Muscle of back (tissue), 13 donors: ENCODE measurements at places on chromosomes 12 and 14.

DNA sequence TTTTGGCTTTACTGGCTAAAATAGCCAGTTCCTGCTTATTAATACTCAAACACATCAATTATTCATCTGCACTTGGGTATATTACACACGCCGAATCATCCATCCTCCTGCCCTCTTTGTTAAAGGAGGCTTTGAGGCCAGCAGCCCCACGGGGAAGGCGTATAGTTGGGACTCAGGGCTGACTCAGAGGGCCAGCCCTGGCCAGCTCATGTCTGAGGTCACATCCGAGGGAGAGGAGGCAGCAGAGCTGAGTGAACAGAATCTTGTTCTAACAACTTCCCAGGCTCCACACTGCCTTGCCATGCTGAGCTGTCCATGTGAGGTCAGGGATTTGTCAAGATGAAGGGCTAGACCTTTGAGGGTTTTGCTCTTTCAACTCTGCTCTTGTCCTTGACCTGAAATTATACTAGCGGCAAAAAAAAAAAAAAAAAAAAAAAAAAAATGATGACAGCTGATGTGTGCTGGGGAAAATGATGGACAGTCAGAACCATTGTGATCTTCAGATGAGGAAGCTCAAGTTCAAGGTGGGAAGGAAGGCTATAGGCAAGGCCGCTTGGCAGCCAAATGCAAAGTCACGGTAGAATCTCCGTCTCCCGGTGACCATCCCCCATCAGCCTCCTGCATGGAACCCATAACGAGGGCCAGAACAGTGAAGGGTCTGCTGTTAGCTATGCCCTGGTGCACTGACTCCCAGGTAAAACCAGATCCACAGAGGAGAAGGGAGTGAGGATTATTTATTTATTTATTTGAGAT is 12.5 kb upstream of the MARK3 start:
- peak; percentile 70 for DNase-seq

GRCh38 chr14:35459776-35460175 is 55.2 kb upstream of the NFKBIA start:
- DNase-seq: no peak

- no peak for DNase-seq
These were observed 188.9 kb downstream of the NPAS3 start for GRCh38 chr14:33127531-33127930.

DNA sequence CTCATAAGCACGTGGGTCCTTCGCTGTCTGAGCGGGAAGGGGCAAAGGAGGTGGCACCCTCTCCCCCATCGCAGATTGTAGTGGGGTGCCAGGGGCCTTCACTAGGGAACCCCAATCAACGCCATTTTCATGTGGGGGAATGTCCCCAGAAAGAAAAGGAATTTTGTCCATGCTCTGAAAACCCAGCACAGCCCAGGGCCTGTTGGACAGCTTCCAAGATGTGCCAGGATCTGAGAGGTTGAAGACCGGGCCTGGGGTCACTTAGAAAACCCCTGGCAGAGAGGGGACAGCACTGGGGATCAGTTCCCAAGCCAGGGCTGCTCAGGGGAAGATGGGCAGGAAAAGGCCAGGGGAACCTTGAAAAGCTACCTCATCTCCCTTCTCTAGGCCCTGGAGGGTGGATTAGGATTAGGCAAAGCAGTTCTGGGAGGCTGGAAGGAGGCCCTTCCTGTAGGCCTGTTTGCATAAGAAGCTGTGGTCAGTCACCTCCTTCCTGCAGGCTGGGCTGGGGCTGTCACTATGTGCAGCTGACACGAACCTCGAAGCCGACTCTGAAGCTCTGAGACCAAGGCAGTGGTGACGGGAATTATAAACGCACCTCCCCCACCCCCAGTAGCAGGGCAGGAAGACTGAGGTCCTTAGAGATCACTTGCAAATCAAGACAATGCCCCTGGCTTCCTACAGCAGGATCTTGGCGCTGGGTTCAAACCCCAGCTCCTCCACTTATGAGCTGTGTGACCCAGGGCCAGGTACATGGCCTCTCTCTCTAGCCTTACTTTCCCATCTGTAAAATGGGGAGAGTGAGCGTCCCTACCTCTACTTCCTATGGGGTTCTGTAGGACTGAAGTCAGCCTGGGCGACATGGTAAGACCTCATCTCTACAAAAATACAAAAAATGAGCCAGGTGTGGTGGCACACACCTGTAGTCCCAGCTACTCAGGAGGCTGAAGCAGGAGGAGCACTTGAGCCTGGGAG is 29.0 kb downstream of the TESC start:
- no peak for DNase-seq

DNA sequence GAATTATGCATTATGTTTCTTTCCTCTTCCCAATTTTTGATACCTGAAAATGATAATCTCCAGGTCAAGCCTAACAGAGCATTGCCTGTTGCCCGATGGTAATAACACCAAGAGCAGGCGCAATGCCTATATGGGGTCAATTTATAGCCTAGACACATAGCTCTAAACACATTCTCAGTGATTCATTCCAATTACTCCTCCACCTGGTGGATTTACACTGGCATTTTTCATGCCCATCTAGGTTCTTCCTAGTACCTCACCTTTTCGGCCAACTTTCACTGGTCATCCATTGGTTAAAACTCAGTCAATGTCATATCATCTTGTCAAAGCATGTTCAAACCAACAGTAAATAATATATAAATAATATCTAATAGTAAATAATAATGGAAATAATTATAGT is 53.1 kb downstream of the EIF2S3B start:
- DNase-seq: no peak

DNA sequence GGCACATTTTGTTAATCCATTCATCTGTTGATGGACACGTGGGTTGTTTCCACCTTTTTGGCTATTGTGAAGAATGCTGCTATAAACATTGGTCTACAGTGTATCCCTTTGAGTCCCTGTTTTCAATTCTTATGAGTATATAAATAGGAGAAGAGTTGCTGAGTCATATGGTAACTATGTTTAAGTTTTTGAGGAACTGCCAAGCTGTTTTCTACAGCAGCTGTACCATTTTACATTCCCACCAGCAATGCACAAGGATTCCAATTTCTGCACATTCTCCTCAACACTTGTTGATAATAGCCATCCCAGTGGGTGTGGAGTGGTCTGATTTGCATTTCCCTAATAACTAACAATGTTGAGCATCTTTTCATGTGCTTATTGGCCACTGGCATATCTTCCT is 6.9 kb upstream of the SVOP start:
- DNase-seq: peak; percentile 8

DNA sequence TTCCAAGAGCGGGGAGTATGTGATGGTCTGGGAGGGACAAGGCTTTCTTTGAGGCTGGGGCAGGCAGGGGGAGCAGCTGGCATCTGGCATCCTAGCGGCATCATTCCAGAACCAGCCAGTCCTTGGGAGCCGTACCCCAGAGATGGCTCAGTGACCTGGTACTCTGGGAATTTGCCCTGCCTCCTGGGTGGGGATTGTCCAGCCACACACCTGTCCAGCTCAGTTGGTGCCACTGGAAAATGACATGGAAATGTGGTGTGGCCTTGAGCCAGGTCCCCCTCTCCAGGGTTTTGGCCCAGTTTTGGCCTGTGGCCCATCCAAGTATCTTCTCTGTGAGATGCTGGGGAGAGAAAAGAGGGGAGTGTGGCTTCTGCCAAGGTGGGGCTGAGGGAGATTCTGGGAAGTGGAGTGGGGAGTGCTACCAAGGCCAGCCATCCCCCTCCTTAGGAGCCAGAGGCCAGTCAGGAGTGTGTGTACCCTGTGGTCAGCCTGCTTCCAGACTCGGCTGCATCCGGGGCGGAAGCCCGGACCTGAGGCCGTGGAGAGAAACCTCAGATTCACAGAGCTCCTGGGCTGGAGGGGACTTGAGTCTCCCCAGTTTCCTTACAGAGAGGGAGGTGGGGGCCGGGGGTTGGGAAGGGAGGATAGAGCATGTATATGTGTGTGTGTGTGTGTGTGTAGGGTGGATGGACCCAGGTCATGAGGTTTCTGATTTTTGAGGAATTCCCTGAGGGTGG is 14.7 kb upstream of the KRT80 start:
- no peak for DNase-seq

DNA sequence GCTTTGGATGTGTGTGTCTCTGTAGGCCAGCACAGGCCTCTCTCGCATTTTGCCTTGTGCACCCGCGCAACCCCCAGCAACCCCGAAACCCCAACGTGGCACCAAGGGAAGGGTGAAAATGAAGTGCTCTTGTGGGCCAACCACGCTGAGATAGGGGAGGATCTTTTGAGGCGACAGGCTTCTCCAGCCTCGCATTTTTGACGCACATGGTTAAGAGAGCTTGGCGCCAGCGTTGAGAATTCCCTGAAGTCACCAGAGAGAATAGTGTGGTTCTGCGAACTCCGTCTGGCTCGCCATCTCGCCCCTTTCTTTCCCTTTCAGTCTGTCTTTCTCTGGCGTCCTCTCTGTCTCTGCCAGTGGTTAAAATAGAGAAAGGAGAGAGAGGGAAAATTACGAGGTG is 1.9 kb upstream of the TBX3 start:
- DNase-seq: no peak

- no peak for DNase-seq
These were observed 950.4 kb upstream of the LRFN5 start for GRCh38 chr14:40656311-40656710.

- no peak for DNase-seq
These were observed 67.0 kb upstream of the RD3L start for GRCh38 chr14:104009297-104009696.

DNA sequence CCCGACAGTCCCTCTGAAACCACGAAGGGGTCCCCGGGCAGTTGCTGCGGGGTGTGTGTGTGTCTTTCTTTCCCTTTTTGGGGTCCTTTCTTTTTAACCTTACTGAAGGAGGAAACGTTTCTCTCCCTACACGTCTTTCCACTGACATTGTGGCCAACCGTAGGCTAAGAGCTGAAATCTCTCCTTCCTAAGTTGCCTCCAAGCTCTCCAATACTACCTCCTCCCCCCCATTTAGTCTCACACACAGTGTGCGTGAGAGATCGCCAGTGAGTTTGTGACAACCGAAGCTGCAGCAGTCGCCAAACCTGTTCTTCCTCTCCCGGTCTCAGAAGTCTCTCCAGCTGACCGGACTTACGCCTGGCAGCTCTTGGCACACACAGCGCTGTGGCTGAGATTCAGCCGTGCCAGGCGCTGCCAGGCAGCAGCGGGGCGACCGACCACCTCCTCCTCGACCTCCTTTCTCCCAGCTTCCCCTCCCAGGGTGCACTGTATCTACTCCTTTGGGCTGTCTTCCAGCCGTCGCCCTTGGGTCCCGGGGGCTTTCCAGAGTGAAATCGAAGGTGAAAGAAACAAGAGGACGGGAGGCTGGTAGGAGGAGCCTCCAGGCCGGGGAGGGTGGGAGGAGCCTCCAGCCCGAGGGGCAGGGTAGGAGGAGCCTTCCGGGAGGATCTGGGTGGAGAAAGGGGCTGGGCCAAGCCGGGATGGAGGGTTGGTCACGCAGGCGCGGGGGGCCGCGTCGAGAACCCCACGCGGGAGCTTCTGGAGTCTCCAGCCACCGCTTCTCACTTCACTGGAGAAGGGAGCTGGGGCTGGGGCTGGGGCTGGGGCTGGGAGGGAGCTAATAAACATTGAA is at the start of gene TMTC2:
Gene TMTC2 (plus strand): TSS at position 739 of the 853 bp plus-strand sequence.
- DNase-seq: peak; percentile 92

- DNase-seq: no peak
These were observed 631 bp downstream of the PPM1H start for GRCh38 chr12:62934239-62934798.

GRCh38 chr12:46209170-46209569 is 59.7 kb downstream of the SLC38A1 start:
- no peak for DNase-seq

DNA sequence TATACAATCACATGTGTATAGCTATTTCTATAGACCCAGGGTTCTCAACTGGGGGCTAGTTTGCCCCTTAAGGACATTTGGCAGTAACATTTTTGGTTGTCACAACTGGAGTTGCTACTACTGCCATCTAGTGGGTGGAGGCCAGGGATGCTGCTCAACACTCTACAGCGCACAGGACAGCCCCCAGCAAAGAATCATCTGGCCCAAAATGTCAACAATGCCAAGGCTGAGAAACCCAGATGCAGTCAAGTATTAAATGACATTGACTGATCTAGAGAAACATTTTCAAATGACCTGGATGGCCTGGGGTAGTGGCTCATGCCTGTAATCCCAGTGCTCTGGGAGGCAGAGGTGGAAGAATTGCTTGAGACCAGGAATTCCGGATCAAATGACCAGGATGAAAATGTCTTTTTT is 5.8 kb downstream of the WSB2 start:
- no peak for DNase-seq

DNA sequence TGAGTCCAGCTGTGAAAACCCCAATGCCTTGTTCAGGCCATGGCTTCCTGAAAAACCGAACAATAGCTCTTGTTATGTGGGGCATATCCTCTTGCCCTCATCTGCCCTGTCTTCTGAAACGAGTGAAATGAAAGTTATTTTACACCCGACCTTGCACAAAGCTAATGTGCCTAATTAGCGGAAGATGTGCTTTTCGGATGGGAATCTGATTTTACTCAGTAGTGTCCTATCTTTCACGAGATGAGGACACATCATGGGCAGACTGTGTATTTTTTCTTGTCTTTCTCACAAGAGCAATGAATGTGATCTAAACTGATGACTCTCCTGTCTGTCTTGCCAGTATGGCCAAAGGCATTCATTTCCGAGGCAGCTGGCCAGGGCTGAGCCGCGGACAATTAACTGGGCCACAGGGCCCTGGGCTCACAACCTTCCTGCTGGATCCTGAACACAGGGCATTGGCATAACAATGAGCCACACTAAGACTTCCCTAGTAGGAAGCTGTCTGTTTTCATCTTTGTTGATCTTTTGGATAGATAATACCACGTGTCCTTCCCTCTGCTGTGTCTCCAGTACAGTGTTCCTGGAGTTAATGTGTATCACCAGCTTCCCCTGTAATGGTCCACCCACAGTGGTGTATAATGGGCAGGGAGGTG is 86.0 kb upstream of the HIF1A start:
- peak; percentile 45 for DNase-seq

DNA sequence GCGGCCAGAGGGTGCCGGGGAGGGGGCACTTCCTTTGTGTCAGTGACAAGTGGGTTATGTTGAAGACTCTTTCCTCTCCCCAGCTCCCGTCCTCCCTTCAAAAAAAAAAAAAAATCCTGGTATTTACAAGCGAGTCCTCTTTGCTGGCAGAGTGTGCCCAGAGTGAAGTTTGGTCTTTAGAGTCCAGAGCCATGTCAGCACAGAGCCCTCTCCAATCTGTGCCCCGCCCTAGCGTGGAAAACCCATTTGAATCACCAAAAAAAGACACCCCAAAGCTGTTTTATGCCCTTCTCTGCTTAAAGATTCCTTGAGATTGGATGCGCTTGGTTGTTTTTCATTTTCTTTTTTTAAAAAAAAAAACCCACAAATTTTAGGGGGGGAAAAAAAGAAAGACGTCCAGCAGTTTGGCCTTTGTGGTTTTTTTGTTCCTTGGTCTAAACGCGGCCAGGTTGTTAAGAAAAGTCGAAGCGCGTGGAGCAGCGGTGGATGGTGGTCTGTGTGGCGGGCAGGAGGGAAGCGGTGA is 3.3 kb downstream of the NKX2-1 start:
- DNase-seq: no peak
